ENCODE measurements at places on chromosomes 4 and X. TPM values are rescaled to one million over a fixed set of nuclear protein-coding genes. Genes with fewer than 3 reads are reported as not detected.

DNA sequence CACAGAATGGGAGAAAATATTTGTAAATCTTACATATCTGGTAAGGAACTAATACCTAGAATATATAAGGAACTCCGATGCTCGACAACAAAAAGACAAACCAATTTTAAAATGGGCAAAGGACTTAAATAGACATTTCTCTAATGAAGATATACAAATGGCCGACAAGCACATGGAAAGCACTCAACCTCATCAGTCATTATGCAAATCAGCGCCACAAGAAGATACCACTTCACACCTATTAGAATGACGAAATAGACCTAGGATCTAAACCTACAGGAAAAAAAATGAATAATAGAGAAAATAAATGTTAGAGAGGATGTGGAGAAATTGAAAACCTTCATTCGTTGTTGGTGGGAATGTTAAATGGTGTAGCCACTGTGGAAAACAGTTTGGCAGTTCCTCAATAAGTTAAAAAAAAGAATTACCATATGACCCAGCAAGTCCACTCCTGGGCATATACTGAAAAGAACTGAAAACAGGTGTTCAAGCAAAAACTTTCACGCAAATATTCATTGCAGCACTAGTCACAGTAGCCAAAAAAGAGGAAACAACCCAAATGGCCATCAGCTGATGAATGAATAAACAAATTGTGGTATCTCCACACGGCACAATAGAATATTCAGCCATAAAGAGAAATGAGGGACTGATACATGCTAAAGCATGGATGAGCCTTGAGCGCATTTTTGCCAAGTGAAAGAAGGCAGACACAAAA, 57.3 kb upstream of the WDR19 start:
- no peak overlapping the region for H3K4me3 ChIP-seq
- no peaks in the 10 kb centered on the region for H3K27me3 ChIP-seq
- H3K27ac ChIP-seq = no peak overlapping the region

Gene FBXW7
- total RNA-seq = 39.9 TPM

Gene MAGEA6
- total RNA-seq = not detected

DNA sequence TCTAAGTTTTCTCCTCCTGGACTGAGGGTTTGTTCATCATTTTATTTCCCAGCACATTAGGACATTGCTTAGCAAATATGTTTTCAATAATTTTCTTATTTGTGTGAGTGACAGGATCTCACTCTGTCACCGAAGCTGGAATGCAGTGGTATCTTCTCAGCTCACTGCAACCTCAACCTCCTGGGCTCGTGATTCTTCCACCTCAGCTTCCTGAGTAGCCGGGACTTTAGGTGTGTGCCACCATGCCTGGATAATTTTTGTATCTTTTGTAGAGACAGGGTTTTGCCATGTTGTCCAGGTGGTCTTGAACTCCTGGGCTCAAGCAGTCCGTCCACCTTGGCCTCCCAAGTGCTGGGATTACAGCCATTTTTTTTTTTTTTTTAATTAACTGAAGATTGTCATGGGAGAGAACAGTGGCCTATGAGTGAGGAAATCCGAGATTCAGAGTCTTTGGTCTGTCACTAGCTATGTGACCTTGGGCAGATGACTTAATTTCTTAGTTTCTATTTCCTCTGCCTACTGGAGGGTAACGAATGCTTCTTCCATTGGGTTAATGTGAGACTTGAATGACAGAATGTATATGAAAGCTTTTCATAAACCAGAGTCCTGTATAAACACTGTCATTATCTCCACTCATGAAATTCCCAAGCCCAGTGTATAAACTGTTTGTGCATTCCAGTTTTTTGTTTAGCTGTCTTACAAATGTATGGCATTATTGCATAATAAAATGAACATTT, 23.9 kb downstream of the MOB1B start:
- no peaks in the 10 kb centered on the region for H3K36me3 ChIP-seq
- no peak for DNase-seq
- no peaks in the 10 kb centered on the region for H3K4me1 ChIP-seq
- no peak overlapping the region for H3K4me3 ChIP-seq
- no peaks in the 10 kb centered on the region for H3K27me3 ChIP-seq
- no peak overlapping the region for H3K27ac ChIP-seq

Gene ITM2A
- total RNA-seq = 42.7 TPM

- no peaks in the 10 kb centered on the region for H3K36me3 ChIP-seq
- no peak overlapping the region for H3K4me3 ChIP-seq
- DNase-seq = no peak
Measured at GRCh38 chr4:89486042-89486441, 178.4 kb upstream of the GPRIN3 start.
